ENCODE measurements at places on chromosomes 5 and 9. TPM values are rescaled to one million over a fixed set of nuclear protein-coding genes. Genes with fewer than 3 reads are reported as not detected.

DNA sequence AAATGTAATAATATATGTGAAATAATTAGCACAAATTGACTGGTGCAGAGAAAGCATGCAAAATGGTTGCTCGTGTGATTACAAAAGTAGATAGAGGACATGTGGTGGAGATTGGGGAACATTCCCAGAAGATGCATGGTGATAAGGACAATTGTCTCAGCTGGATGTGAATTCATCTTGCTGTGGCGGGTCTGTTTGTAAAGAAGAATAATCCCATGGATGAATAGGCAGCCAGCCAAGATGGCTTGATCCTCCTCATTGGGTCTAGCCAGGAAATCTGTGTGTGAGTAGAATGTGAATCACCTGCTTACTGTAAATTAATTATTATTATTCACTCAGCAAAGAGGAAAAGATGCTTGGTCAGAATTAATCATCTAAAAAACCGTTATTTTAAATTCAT, 12.6 kb upstream of the DPYSL3 start:
- no peak for DNase-seq
- H3K4me3 ChIP-seq, result no peak overlapping the region
- no peaks in the 10 kb centered on the region for H3K36me3 ChIP-seq

DNA sequence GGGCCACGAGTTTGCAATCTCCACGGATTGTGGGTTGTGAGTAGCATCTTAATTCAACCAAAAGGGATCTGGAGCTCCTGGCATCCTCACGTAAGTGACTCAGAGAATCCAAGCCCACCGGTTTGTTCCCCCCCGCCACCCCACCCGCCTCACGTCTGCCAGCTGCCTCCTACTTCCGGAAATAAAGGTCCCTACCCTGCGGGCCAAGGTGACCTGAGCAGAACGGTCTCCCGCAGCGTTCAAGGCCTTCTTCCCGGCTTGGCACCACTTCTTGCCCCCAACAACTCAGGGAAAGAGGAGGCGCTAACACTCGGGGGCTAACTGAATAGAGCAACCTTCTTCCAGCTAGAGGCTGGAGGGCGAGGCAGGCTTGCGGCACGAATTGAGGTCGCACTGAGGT, 8.8 kb upstream of the GPRIN1 start:
- no peak overlapping the region for H3K27ac ChIP-seq
- no peaks in the 10 kb centered on the region for H3K36me3 ChIP-seq
- H3K27me3 ChIP-seq, result peaks cover 24% of the 10 kb centered on the region
- no peak for DNase-seq

DNA sequence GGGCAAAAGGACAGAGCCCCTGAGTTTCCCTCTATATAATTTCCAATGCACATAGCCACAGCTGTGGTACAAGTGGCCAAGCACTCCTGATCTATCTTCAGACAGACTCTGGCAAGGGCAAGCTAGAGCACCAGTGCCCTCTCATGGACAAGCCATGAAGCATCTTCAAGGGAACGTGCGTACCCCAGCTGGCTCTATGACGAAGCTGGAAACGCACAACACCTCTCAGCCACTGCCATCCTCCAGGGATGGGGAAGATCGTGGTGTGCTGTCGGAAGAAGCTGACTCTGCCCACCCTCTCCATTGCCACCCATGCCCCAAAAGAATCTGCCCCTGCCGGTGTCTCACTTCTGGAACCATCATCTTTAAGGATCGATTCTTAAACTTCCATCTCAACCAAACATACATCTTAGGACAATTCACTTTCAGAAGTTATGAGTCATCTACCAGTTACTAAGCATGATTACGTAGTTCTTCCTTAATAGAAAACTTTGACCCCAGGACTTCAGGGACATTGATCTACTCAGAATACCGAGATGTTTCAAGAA, 482.9 kb downstream of the AGTPBP1 start:
- H3K27ac ChIP-seq, result no peak overlapping the region
- no peaks in the 10 kb centered on the region for H3K27me3 ChIP-seq
- H3K36me3 ChIP-seq, result no peaks in the 10 kb centered on the region
- no peak for DNase-seq

DNA sequence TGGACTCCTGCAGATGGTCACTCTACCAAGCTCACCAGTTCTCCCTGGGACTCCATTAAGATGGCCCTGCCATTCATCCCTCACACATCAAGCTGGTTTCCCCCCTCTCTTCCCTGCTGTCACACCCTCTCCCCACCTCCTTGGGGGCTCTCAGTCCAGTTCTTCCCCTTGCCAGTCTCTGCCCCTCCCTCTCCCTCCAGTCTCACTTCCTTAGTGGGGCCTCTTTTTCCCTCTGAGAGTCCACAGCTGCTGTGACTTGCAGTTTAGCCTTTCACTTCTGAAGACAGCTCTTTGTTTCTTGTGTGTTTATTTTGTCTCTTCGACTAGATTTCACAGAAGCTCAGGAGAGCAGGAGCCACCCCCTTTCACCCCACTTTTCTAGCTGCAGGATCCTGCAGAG, 10.5 kb downstream of the DOCK2 start:
- H3K4me1 ChIP-seq, result no peaks in the 10 kb centered on the region
- no peaks in the 10 kb centered on the region for H3K27me3 ChIP-seq
- no peak overlapping the region for H3K4me3 ChIP-seq
- DNase-seq, result no peak
- H3K36me3 ChIP-seq, result no peaks in the 10 kb centered on the region
- H3K27ac ChIP-seq, result no peak overlapping the region

GRCh38 chr9:114761523-114761922, 44.3 kb downstream of the TNFSF15 start:
- DNase-seq, result no peak
- no peak overlapping the region for H3K4me3 ChIP-seq
- no peaks in the 10 kb centered on the region for H3K27me3 ChIP-seq
- no peak overlapping the region for H3K27ac ChIP-seq
- no peaks in the 10 kb centered on the region for H3K36me3 ChIP-seq
- no peaks in the 10 kb centered on the region for H3K4me1 ChIP-seq

- DNase-seq, result no peak
- H3K36me3 ChIP-seq, result no peaks in the 10 kb centered on the region
- H3K4me3 ChIP-seq, result no peak overlapping the region
- no peak overlapping the region for H3K27ac ChIP-seq
- no peaks in the 10 kb centered on the region for H3K27me3 ChIP-seq
These were observed 11.3 kb downstream of the C5 start for GRCh38 chr9:121038804-121039203.

DNA sequence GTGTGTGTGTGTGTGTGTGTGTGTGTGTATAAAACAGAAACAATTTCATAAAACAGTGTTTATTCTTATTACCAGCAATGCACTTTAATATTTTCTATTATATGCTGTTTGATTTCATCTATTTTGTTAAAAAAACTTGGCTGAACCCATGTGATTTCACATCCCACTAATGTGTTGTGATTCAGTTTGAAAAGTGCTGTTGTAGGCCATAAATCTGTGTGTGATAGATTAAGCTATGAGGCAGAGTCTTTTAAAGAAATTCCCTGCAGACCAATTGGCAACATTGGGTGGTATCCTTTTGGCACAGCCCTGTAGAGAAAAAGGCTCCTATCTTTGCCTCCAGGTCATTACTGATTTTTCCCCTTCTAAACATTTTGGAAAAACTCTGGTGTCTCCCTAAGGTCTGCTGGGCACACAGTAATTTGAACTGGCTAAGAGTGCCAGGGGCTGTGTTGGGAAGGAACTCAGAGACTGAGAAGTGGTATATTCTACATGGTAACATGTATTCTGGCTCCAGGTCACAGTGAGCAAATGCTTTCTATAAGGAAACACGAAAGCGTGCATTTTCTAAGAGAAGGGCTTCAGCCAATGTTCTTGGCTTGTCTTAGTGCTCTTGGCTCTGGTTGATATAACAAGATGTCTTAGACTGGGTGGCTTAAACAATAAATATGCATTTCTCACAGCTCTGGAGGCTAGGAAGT, 4.5 kb downstream of the CAMK4 start:
- H3K4me1 ChIP-seq, result peaks cover 11% of the 10 kb centered on the region
- H3K4me3 ChIP-seq, result no peak overlapping the region
- H3K36me3 ChIP-seq, result no peaks in the 10 kb centered on the region
- no peak for DNase-seq
- no peaks in the 10 kb centered on the region for H3K27me3 ChIP-seq

The SPATA6L gene
- not detected for total RNA-seq

The HACD4 gene
- total RNA-seq, result 4.6 TPM

The PIP5KL1 gene
- total RNA-seq, result not detected

The ASTN2 gene
- total RNA-seq, result 2.3 TPM
